ENCODE measurements at places on chromosomes 2 and 18. TPM values are rescaled to one million over a fixed set of nuclear protein-coding genes. Genes with fewer than 3 reads are reported as not detected.

The ALPG gene
- not detected for total RNA-seq

DNA sequence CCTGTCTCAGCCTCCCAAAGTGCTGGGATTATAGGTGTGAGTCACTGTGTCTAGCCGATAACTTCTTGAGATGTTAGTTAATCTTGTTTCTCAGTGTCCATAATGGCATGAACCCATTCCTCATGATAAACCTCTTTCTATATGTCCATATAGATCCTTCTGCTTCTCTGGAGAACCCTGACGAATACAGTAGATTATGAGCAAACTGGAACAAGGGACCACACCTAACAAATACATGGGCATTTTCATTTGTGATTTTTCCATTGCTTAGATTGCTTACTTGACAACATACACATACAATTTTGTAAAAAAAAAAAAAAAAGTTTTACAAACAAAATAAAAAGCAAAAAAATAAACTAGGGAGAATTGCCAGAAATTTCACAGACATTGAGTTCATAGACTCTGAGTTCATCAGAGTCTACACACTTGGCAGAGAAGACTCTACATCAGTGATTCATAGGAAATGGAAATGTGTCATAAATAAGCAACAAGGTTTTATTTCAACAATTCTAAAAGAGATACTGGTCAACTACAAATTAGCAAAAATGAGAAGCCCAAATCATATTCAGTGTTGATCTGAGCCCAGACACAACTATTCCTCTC, 96.7 kb downstream of the GALR1 start:
- DNase-seq, result no peak

- no peak for DNase-seq
Measured at GRCh38 chr2:58620093-58620492, 379.0 kb upstream of the FANCL start.

The SPEG gene
- total RNA-seq, result 0.35 TPM

- peak; percentile 91 for DNase-seq
Measured at GRCh38 chr2:233349005-233349998, 5.0 kb upstream of the DGKD start.

DNA sequence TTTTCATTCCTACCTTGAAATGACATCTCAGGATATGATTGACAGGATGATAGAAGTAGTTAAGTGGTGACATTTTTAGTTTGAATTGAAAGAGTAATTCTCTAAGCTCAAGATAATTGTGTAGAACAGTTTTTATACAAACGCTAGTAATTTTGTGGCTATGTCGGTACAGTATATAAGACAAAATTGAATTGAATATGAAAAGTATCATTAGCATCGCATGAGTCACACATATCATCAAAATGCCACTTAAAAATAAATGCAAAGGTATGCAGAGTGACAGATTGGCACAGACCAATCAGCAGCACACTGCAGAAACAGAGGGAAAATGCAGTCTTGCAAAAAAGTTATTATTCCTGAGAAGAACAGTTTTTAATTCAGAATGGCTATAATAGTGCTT, 608.2 kb upstream of the NETO1 start:
- DNase-seq, result no peak

GRCh38 chr18:30676053-30676480, 366.5 kb downstream of the DSC3 start:
- no peak for DNase-seq

- DNase-seq, result peak; percentile 61
Measured at GRCh38 chr2:195659114-195659513, 2.1 kb downstream of the SLC39A10 start.

The AMER3 gene
- total RNA-seq, result not detected

GRCh38 chr2:109124982-109125592, 3.9 kb upstream of the SH3RF3 start:
- DNase-seq, result no peak

- no peak for DNase-seq
Measured at GRCh38 chr18:13389491-13390131, 171.1 kb downstream of the LDLRAD4 start.

DNA sequence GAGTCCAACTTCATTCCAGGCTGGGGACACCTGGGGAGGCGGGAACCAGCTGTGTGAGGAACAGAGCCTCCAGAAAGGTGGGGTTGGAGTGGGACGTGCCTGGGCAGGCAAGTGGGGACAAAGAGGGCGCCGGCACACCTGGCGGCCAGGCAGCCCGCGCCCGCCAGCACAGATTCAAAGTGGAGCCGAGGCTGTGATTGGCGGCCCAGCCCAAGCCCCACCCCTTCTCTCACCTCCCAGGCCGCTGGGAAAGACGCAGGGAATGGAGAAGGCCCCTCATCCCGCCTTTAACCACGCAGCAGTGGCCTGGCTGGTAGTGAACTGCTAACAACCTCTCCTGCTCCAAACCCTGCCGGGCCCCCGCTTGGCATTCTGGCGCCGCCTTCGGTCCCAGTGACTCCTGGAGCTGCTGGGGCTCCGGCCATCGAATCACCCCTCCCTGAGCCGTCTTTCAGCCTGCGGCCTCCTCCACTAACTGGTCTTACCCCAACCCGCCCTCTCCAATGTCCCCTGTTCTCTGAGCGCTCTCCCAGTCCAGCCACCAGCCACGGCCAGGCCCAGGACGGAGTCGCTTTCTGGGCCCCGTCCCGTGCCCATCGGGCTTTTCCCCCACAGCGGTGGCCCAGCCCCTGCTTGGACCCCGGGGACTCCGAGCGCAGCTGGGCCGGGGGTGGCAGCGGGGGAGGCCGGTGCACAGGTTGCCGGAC, 27.9 kb upstream of the PTMA start:
- DNase-seq, result no peak

The MAL gene
- total RNA-seq, result not detected

The FHOD3 gene
- total RNA-seq, result 2.5 TPM

DNA sequence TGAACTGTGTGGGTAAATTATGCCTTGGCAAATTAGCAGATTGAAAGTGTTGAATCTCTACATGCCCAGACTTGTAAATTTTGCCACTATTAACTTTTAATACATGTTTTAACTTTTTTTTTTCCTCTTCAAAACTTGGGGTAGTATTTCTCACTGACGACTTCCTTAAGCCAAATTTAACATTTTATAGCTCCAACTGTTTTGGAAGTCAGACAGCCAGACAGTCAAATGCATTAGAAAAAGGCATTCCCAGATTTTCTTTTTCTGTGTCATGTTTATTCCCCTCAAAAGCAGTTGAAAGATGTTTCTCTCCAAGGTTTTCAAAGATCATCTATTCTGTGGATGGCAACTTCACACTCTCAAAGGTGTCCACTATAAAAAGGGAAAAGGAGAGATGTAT, 226.8 kb upstream of the FN1 start:
- no peak for DNase-seq

DNA sequence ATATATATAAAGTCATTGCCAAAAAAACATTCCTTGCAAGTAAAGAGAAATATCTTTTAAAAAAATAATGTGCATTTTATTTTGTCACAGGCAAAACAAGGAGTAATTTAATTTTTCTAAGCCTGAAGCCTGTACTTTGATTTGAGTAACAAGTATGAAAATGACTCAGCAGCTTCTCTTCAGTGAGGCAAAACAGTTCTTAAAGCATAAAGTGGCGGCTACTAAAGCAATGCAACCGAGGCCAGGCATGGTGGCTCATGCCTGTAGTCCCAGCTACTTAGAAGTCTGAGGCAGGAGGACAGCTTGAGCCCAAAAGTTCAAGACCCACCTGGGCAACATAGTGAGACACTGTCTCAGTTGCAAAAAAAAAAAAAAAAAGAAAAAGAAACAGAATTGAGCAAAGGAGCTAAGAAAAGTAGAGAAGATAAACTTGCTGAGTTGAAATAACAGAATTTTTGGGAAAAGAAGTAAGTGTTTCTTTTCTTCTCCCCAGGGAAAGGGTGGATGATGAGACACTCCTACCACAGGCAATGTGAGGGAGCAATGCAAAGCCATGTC, 29.6 kb downstream of the DOK1 start:
- no peak for DNase-seq

The HJURP gene
- 122 TPM for total RNA-seq

DNA sequence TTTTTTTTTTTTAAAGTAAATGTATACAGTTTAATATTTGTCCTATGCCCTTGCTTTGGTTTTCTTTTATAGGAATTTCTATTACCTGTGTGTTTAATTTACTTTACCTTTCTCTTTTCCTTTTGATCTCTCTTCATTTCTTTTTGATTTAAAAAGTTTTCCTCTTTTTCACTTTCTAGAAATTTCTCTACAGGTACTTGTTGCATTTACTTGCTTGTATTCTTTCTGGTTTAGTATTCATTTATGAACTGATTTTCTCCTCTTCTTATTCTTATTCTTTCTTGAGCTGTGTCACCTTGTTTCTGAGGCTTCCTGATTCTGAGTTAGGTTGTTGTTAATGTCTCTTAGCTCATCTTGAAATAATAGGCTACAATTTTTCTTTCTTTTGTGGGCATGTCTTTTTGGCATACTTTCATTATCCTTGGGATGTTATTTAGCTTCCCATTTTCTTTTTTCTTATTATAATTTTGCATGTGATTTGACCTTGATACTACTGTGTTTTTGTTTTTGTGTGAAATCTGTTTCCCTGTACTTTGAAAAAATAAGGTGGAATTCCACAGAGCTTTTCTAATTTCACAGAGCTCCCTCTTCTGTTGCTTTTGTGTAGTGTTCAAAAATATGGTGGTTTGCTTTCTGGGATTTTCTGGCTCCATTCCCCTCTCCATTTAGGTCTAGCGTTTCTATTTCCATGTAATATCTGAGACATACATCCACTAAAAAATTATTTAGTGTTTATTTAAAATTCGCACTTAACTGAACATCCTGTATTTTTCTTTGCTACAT, 25.5 kb upstream of the ALMS1 start:
- no peak for DNase-seq

DNA sequence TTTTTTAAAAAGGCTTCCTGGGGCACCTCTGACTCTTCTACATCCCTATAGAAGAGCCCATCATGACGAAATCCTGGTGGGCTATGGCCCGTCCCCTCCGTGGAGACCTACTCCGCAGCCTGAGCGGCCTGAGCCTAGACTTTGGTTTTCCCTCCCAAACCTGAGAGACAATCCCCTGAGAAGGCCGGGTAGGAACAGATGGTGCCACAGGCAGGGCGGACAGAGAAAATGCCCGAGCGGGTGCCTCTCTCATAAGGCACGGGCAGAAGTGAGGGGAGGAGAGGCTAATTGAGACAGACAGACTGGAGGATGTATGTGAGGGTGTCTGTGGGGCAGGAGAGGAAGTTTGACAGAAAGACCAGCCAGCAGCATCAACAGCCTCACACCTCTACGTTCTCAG, 20.2 kb upstream of the SFXN5 start:
- DNase-seq, result no peak

DNA sequence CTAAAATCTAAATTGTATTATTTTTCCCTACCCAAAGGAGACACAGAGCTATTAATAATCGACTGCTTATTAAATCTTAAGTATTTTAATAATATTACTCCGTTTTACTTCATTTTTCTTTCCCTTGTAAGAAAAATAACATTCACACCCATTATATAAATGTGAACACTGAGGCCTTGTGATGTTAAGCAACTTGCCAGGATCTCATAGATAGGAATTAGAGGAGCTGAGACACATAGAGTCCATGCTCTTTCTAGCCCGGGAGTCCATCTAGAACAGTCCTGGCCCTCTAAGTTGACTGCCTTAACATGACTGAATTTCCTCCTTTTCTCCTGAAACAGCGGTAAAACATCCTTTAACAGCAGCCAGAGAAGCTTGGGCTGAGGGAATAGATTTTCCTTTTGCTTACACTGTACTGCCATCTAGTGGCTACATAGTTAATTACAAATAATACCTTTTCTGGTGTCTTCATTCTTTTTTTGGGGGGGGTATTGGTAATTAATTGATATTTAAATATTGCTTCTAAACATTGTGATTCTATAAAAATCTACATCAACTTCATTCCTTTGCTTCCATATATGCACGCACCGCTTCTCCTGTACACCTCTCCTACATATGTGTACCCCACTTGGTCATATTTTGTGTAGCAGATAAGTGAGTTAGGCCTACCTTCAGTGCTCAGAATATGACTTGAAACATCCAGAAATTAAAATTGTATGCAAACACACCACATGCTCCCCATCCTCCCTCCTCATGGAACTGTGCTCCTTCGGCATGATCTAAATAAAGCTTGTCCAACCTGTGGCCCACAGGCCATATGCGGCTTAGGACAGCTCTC, 125.8 kb upstream of the HNMT start:
- DNase-seq, result peak; percentile 50

DNA sequence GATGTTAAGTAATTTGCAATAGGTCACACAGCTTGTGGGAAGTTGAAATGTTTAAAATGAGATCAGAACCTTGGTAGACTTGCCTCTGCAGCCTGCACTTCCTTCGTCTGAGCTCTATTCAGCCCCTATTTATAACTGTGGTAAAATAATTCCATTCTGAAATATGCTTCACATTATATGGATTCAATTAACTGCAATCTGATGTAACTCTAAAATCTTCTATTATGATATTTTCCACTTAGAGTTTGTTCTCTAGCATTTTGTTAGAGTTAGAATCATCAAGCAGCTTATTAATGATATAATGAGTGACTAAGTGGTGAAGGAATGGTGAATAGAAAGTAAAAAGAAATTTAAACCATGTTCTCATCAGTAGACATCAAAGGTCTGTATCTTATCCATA, 139.6 kb upstream of the ARHGAP28 start:
- no peak for DNase-seq

GRCh38 chr2:131122496-131122895, 17.4 kb downstream of the PLEKHB2 start:
- no peak for DNase-seq

GRCh38 chr18:13982126-13982525, 66.8 kb upstream of the MC2R start:
- no peak for DNase-seq

DNA sequence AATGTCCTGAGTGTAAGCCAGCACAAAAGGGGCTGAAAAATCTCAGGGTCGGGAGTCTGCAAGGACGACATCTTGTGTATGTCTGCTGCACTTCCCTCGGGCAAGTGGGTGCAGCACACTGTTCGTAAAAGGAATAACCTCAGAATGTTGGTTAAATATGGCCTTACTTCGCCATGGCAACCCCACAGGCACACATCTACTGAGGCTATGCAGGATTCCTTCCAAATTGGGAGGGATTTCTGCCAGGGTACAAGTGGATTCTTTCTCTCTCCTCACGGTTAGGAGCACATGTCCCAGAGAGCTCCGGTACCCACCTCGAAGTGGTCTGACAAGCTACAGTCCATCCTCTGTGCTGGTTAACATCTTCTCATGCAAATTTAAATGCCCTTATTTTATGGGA, 277.7 kb upstream of the PXDN start:
- DNase-seq, result no peak

- no peak for DNase-seq
Measured at GRCh38 chr2:157290525-157290924, 33.0 kb downstream of the GALNT5 start.

DNA sequence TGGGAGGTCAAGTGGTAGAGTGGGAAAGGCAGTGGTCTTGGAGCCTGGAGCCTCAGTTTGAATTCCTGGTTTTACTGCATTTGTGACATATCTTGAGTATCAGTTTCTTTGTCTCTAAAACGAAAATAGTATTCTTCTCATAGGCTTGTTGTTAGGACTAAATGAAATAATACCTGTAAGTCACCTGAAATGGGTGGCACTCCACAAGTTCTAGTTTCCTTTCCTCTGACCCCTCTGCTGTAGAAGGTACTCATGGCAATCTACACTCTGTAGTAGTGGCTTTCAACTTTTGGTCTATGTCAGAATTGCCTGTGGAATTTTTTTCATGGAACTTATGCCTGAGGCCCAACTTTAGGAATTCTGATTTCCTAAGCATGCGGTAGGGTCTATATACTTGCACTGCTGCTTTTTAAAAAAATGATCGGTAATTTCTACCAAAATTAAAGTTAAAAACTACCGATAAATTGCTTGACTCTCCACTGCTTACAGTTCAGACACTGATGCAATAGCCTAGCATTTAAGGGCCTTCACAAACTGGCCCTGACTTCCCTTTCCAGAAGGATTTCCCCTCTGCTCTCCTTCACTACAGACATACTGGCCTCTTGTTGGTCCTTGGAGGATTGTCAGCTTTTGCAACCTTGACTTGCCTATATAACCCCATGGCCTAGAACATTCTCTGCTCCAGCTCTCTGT, 47.2 kb downstream of the PLEK start:
- no peak for DNase-seq

Data from OCI-LY7 (cell line).